ENCODE measurements at places on chromosomes 7 and 10. TPM values are rescaled to one million over a fixed set of nuclear protein-coding genes. Genes with fewer than 3 reads are reported as not detected.

Gene ENTPD1
- total RNA-seq: 10.1 TPM

Gene SAMD9
- total RNA-seq: 0.97 TPM

Gene OR2A7
- 0.49 TPM for total RNA-seq

Gene GRID1
- total RNA-seq: 47.5 TPM

Gene NPFFR1
- 0.90 TPM for total RNA-seq

Gene SFTPA1
- total RNA-seq: not detected

Gene NOS3
- 13.3 TPM for total RNA-seq

All from dorsolateral prefrontal cortex (tissue), 122 donors.